Activated CD4-positive, alpha-beta T cell treated with anti-CD3 and anti-CD28 coated beads, Interleukin-2, amount 50 U/mL, for 24 hours (primary cell): ENCODE measurements at places on chromosomes 6 and 20.

DNA sequence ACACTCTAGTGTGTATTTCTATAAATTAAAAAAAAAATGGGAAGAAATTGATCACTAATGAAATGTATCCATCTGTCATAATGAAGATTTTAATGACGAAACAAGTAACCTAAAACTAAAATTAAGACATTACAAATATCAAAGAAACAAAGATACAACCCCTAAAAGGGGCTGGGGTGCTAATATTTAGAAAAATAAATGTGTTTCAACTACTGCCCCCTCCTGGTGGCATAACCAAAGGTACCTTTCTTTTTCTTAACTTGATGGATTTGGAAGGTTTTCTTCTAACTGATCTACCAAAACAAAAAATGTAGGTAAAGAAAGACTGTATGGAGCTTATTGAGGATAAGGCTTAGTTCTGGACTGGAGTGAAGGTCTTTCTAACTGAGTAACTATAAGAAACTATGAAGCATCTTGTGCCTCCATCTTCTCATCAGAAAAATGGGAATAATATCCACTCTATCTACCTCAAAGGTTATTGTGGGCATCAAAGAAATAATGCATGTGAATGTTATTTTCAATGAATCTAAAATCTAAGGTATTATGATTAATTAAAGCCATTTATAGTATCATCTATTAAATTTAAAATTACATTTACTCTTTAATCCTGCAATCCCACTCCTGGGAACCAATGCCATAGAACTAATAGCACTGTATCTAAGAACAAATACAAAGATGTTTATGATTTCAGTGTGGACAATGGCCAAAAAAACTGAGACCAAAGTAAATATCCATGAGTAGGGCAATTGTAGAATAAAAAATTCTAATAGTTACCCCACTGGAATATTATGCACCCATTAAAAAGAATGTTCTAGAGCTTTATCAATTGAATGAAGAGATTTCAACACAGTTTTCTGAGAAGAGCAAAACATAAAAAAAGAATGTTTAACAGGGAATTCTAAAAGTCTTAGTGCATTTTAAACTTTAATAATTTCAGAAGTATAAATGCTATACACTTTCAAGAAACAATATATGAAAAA, 117.2 kb downstream of the BACH2 start:
- no peak for DNase-seq

- no peak for DNase-seq
These were observed 154.5 kb downstream of the CD83 start for GRCh38 chr6:14271789-14272736.

DNA sequence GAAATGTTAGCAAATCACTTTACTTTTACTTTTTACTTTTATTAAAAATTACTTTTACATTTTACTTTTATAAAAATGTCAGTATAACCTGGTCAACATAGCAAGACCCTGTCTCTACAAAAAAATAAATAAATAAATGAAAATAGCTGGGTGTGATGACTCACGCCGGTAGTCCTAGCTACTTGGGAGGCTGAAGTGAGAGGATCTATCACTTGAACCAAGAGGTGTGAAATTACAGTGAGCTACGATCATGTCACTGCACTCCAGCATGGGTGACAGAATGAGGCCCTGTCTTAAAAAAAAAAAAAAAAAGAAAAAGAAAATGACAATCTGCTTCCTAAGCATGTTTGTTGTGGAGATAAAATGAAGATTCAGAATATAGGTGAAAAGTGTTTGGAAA, 31.0 kb upstream of the FBXO30 start:
- DNase-seq = no peak

- DNase-seq = no peak
These were observed 25.5 kb downstream of the CLIC5 start for GRCh38 chr6:45990162-45990561.

DNA sequence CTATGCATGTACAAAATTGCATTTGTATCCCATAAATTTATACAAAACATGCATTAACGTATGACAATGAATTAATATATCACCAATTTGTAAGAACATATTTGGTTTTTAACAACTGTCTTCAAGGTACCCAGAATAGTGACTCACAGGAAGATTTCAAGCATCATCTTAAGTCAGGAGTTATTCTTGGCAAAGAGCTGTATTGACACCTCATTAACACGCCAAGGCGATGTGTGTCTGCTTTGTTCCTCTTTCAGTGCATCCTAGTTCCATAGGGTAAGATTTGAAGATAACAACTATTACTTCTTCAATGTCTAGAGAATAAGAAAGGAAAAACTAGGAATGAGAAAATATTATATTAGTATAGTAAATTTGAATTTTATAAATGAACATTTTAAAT, 35.8 kb upstream of the TPD52L1 start:
- DNase-seq = no peak

DNA sequence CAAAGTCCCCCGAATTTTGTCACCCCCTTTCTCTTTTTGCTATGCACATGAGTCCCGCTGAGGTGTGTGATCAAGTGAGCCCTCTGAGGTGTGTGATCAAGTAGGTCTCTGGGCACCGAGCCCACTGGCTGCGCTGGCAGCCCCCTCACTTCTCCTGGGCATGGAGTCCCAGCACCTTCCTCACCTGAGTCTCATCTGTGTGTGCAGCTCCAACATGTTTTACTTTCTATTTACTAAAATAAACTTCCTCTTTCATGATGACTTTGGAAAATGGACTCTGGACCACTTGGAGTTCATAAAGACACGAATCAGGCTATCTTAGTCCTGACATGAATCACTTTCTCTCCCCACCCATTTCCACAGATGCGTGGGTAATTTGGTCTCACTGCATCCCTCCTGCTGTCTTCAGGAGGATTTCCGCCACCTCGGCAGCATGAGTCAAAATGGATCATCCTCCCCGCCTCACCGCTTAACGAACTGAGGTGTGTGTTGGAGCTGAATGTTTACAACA, 39.8 kb downstream of the PRDM1 start:
- no peak for DNase-seq

GRCh38 chr6:149897855-149898744, at the start of gene RAET1E:
RAET1E (minus strand) TSS chr6:149898113; CDS start chr6:149890901, 7,212 bp downstream.
- no peak for DNase-seq

DNA sequence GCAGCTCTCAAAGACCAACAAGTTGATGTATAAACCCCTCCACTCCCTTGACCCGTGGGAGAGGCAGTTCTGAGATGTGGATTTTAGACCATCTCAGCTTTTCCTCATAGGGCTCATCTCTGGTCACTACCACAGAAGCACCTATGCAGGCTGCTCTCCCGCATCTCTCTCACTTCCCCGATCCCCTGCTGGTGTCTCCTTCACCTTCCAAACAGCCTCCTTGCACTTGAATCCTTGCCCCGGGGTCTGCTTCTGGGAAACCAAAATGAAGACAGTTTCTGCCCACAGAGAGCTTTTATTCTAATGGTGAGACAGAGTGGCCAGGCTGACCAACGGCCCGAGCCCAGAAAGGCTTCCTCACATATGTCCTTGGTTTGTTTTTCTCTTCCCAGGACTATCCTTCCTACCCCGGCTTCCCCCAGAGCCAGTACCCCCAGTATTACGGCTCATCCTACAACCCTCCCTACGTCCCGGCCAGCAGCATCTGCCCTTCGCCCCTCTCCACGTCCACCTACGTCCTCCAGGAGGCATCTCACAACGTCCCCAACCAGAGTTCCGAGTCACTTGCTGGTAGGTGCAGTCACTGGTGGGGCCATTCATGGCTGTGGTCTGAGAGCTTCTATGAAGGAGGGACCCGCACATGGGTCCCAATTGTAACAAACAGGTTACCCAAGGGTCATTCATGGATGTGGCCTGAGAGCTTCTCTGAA, 179.3 kb downstream of the EYA2 start:
- DNase-seq = no peak

GRCh38 chr6:134437376-134437775, 119.5 kb upstream of the SGK1 start:
- DNase-seq = peak; percentile 11

DNA sequence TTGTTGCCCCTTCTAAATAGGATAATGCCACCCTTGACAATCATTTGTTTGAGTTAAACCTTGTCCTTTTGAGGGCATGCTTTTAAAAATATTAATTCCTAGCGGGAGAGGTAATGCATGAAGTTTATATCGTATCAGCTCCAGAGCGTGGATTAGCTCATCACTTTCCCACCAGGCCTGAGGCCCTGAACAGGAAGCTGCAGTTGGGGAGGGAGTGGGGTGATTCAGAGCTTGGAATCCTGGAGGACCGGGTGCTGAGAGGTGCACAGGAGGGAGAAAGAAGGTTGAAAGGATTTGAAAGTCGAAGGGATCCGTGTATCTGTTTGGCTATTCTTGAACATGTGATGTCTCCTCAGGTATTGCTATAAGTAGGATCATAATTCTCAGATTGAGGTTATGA, 25.0 kb downstream of the ZDHHC14 start:
- DNase-seq = no peak

DNA sequence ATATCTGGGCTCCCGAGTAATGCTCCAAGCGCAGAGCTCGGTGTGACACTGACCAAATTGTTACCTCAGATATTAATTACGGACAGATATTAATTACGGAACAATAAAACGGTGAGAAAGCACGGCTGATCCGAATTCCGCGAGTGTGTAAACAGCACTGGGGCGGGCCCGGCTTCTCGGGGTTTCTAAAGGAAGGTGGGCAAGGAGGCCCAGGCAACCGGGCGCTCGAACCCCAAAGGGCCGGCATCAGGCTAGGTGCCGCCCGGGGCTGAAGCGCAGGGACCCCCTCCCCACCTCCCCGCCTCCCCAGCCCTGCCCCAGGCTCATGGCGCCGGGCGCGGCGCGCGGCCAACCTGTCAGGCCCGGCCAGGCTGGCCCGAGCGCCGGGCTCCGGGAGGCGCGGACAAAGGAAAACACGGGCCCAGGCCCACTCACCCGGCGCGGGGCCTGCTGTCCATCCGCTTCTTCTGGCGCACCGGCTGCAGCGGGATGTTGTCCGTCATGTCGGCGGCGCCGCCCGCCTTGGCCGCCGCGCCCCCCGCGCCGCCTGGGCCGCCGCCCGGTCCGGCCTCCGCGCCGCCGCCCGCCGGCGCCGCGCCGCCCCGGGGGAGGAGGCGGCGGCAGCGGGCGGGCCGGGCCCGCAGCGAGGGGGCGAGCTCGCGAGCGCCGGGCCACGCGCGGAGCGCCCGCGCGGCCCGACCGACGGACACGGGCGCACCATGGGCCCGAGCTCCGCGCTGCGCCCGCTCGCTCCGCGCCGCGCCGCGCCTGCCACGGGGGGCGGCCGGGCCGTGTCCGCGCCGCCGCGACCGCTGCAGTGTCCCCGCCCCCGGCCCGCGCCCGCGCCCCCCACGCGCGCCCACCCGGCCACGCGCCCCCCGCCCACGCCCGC, at the start of gene ATP9A:
Gene ATP9A, minus strand, starts transcription at position 524 of the 892 bp plus-strand sequence. Its CDS starts 21 bp downstream, at position 503.
- DNase-seq = no peak

DNA sequence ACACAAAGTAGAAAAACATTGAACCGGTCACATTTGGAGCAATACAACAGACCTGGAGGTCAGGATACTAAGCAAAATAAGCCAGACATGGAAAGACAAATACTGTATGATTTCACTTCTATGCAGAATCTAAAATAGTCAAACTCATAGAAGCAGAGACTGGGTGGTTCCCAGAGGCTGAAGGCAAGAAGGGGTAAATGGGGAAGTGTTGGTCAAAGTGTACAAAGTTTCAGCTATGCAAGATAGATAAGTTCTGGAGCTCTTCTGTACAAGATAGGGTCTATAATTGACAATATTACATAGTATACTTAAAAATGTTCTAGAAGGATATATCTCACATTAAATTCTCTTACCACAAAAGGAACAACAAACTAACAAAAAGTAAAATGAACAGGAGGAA, 70.3 kb downstream of the TMEM244 start:
- DNase-seq = no peak

DNA sequence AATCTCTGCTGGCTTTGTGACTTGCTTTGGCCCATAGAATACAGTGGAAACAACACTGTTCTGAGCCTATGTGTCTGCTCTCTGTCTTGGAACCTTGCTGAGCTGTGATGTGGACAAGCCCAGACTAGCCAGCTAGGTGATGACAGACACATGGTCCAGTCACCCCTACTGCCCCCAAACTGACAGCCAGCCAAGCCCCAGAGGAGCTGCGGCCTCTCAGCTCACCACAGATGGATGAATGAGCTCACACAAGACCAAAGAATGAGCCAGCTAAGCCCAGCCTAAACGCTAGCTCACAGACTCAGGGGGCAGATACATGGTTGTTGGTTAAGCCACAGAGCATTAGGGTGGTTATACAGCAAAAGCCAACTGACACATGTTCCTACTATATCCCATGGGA, 4.1 kb downstream of the AARS2 start:
- DNase-seq = no peak

GRCh38 chr20:58209652-58210397, 18.6 kb downstream of the ANKRD60 start:
- peak; percentile 88 for DNase-seq

DNA sequence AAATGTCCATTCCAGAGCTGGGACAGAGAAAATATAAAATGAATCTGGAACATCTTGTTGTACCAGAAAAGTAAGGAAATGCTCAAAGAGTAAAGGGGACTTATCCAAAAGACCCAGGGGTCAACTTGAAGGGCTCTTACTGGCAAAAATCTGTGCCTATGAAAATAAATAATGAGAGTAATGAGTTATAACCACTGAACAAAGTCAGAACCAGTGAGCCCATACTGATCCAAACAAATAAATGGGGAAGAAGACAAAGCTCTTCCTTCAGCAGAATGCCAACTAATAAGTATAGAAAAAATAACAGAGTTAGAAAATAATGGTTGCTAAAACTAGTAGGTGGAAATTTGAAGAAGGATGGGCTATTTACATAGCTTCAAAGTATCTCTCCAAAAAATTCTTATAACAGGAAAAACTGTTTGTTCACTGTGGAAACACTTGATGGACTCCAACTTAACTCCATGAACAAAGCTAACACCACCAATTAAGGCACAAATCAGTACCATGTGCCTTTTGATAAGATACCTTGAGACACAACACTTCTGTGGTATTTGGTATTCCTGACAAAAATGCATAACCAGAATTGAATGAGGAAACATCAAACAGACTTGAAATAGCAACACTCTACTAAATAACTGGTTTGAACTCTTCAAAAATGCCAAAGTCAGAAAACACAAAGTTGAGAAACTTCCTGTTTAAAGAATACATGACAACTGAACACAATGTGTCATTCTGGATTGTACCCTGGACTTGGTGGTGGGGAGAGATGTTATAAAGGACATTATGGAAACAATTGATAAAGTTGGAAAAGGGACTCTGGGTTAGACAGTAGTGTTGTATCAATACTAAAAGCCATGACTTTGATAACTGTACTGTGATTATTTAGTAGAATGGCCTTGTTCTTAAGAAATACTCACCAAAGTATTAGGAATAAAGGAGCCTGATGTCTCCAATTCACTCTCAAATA, 197.5 kb downstream of the ISM1 start:
- no peak for DNase-seq

- no peak for DNase-seq
These were observed 55.4 kb upstream of the EPHA7 start for GRCh38 chr6:93474733-93475179.

GRCh38 chr6:69907981-69908498, 41.7 kb downstream of the COL19A1 start:
- no peak for DNase-seq

GRCh38 chr6:163750431-163751031, 336.0 kb downstream of the QKI start:
- no peak for DNase-seq
